ENCODE measurements at places on chromosomes 3 and 15.

DNA sequence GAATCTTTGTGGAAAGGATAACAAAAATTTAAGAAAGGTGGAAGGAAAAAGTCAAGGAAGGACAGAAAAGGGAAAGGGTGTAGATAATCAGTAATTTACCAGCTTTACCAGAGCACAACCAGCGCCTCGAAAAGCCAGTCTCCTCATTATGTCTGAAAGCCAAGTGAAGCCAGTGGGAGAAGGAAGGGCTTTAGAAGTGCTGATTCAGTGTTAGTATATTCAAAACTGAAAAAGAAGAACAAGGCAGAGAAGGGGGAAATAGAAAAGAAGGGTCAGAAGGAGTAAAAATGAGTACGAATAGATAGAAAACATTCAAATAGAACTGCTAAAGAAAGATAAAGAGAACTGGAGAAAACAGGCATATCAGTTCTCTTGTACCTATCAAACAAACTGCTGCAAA, 4.1 kb downstream of the PBRM1 start:
- no peak for DNase-seq

GRCh38 chr3:64616953-64617352, 70.8 kb downstream of the ADAMTS9 start:
- DNase-seq: no peak

DNA sequence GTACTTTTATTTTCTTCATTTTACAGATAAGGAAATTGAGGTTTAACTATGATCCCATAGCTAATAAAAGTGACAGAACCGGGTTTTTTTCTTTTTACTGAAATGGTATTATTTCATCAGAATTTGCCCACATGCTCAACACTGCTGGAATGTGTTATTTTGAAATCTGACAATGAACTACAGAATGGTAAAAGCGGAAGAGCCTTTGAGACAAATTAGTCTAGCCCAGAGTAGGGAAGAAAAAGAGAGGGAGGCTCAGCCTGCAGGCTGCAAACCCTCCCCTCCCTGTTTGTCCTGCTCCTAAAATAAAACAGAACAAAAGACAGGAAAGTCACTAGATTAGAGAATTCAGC, 100.3 kb upstream of the LIPC start:
- no peak for DNase-seq

DNA sequence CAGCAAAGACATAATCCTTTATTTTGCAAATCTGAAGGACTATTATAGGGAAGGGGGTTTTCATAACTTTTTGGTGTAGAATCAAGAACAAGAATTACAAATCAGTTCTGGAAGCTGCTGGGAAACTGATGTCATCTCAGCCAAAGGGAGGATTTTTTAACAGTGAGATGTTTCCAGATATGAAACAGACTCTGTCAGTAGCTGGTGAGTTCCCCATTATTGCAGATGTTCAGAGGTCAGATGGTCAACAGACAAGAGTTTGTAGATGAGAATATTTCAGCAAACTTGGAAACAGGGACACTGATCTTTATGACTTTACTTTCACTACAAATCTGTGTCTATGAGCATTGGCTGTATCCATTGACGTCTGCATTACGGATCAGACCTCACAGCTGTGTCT, 71.9 kb upstream of the LPP start:
- DNase-seq: no peak

GRCh38 chr15:84872009-84872910, 12.2 kb upstream of the SLC28A1 start:
- no peak for DNase-seq

- DNase-seq: no peak
Measured at GRCh38 chr3:17431004-17431403, 311.4 kb downstream of the TBC1D5 start.

DNA sequence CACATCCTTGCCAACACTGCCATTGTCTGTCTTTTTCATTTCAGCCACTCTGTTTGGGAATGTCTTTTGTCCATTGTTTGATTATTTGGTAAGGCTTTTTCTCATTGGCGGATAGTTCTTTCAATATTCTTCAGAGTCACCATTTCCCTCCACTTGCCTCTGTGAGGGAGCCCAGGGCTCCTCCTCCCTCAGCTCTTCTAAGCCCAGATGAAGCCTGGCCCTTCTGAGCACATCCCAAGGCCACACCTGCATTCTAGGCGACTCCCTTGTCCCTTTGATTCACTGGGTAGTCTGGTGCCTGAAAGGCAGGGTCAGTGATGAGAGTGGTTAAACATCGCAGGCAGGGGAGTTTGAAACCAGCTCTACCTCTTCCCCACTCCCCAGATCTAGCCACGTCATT, 12.4 kb upstream of the LTF start:
- no peak for DNase-seq

GRCh38 chr3:51935886-51936755, 5.6 kb downstream of the RRP9 start:
- DNase-seq: no peak

DNA sequence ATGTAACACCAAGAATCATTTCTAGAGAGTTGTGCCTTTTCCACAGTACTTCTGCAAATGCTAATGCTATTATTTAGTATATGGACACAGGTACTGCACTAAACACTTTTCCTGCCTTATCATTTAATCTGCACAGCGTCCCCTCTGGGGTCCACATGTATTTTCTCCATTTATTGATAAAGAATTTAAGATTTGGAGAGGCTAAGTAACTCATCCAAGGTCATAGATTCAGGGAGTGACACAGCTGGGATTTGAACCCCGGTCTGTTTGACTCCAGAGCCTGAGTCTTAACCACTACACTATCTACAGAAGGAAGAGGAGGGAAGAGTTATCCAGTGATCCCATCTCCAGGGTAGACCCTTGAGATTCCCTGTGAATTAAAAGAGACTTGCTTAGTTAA, 24.9 kb upstream of the TPRG1 start:
- DNase-seq: no peak

GRCh38 chr3:37811625-37812498, 49.8 kb upstream of the CTDSPL start:
- DNase-seq: no peak

- no peak for DNase-seq
Measured at GRCh38 chr3:143331350-143331749, 211.8 kb downstream of the CHST2 start.

Measured in stimulated activated CD4-positive, alpha-beta T cell treated with anti-CD3 and anti-CD28 coated beads, Interleukin-4, amount 100 ng/mL, for 1 hour (primary cell).